Endothelial cell (in vitro differentiated cells): ENCODE measurements at places on chromosomes 3 and 15. TPM values are rescaled to one million over a fixed set of nuclear protein-coding genes. Genes with fewer than 3 reads are reported as not detected.

The UROC1 gene
- total RNA-seq, result not detected

The MKRN2OS gene
- not detected for total RNA-seq

The TNFAIP8L3 gene
- 0.77 TPM for total RNA-seq

The FRMD4B gene
- 102 TPM for total RNA-seq

The KNL1 gene
- total RNA-seq, result 9.5 TPM

The TRANK1 gene
- total RNA-seq, result 2.8 TPM

The IL12A gene
- total RNA-seq, result 0.67 TPM

The NLGN1 gene
- 27.6 TPM for total RNA-seq

The SERPINI2 gene
- not detected for total RNA-seq

The BCL2A1 gene
- 2.1 TPM for total RNA-seq

- DNase-seq, result no peak
Observed at GRCh38 chr15:89015412-89016097, 72.7 kb upstream of the ABHD2 start.

GRCh38 chr15:63449731-63450130 is 54.7 kb upstream of the USP3 start:
- DNase-seq, result no peak

DNA sequence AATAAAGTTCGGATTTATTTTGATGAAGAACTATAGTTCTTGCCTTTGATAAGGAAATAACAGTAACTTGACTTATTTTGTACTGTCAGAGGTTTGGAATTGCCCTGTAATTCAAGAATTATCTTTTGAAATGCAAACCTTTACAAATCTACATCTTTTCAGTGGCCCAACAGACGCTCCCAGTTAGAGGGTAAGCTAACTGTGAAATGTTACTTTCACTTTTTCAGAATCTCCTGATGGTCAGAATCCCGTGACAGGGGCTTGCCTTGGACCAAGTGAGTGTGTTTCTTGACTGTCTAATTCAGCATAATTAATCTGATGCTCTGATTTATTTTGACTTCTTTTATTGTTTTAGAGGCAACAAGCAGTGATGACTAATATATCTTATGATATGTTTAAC is 262.5 kb downstream of the PLOD2 start:
- no peak for DNase-seq

DNA sequence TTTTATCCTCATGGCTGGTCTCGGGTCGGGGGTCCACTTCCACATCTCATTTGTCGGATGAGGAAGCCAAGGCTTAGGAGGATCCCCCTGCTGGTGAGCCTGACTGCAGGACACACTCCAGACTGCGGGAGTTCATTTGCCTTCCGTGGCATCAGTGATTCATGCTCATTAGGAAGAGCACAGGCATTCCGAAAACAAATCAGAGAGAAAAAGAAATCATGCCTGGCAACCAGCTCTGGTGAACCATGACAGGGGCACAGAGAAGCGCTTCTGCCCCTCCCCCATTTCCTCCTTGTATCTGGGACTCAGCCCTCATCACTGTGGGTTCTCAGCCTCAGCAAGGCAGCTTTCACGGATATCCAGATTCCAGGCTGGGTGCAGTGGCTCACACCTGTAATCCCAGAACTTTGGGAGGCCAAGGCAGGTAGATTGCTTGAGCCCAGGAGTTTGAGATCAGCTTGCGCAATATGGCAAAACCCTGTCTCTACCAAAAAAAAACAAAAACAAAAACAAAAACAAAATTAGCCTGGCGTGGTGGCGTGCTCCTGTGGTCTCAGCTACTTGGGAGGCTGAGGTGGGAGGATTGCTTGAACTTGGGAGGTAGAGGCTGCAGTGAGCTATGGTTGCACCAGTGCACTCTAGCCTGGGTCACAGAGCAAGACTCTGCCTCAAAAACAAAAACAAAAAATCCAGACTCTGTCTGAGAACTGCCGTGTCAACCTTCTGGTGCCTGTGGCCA is 28.4 kb downstream of the IRAK2 start:
- DNase-seq, result peak; percentile 18

- DNase-seq, result no peak
Observed at GRCh38 chr3:195441051-195441450, 1.8 kb downstream of the ACAP2 start.

DNA sequence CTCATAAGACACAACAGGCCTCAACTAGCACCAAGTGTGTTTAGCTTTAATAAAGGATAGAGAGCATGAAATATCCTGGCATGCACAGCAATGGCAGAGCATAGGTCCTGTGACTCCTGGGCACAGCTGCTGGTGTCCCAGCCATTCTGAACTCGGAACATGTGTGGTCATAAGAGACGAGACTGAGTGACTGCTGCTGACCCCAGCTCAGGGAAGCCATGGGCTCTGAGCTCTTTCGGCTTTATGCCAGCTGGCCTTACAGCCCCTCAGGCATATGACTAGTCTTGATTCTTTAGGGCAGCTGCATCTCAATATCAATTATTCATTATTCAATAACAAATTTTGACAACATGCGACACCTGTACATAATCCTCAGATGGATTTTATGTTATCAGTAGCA is 62.4 kb upstream of the TOPAZ1 start:
- no peak for DNase-seq

GRCh38 chr3:104106276-104106675 is 1260.4 kb upstream of the ALCAM start:
- DNase-seq, result no peak

- no peak for DNase-seq
Observed at GRCh38 chr3:150447084-150447483, 39.0 kb downstream of the TSC22D2 start.

- DNase-seq, result no peak
Observed at GRCh38 chr3:68802111-68802870, 130.1 kb downstream of the TAFA4 start.

- DNase-seq, result no peak
Observed at GRCh38 chr3:140529096-140529495, 148.8 kb upstream of the TRIM42 start.

DNA sequence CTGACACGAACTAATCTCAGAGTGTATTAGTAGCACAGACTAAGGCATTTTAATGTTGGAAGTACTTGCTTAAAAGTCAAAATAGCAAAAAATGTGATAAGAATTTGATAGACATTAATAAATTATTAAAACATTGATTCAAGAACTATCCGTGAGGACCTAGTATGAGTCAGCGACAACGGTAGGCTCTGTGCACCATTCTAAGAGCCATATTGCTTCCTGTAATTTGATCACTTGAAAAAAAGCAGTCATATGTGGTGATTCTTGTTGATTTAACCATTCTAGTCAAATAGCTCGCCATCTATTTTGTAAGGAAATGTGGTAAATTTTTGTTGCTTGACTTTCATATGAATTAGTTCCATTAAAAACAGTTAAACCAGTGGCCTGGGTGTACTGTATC is 534.9 kb upstream of the ARRDC4 start:
- DNase-seq, result no peak

GRCh38 chr3:2940062-2940461 is 170.1 kb downstream of the IL5RA start:
- DNase-seq, result no peak

DNA sequence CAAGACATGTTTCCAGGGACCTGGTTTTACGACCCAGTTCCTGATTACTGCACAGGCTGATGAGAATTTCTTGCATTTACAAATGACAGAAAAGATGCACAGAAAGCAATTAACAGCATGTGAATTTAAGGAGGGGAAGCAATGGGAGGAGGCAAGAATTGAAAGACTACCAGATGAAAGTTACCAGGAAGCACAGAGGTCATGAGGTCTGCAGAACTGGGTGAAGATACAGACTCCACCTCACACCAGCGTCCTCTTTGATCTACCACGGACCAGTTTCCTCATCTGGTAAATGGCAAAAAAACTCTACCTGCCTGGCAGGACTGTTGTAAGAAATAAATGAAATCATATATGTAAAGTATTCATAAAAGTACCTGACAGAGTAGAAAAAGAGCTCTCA is 266.0 kb downstream of the MAGI1 start:
- DNase-seq, result no peak

DNA sequence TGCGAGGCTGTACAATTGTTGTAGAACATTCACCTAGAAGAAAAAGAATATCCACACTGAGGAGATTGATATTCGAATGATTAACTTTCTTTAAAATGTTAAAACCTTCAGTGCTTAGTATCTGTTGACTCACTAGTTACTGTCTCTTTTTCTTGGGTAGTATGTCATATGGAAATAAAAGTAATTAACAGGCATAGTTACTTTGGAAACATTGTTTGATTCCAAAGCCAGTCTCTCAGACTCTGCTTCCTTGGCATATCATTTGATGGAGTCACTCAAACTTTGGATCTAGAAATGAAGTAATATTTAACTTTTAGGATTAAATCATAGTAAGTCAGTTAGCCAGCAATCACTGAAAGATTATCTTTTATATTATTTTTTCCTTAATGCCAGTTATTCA is 63.4 kb downstream of the MAP2K5 start:
- no peak for DNase-seq

- peak; percentile 19 for DNase-seq
Observed at GRCh38 chr3:53164911-53165310, 3.9 kb downstream of the PRKCD start.

DNA sequence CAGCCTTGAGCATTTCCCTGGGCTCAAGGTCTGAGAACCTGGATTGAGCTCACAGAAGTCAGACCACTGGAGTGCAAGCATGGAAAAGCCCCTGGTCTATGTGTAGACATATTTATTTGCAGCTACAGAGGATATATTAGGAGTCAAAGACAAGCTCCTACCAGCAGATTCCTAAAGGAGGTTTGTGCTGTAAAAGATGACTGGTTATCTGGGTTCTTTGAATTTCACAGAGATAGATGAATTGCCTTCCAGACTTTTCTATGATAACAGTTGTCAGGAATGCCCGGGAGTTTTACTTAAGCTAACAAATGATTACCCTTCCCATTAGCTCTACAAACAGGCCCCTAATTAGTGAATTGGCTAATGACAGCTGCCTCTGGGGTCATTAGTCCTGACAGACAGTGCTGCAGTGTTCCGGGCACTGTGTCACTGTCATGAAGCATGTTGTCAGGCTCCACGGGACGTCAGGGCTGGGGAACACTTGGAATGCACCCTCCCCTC is 48.8 kb upstream of the PLXNA1 start:
- DNase-seq, result no peak

GRCh38 chr3:144552346-144553057 is 580.9 kb downstream of the DIPK2A start:
- DNase-seq, result no peak

DNA sequence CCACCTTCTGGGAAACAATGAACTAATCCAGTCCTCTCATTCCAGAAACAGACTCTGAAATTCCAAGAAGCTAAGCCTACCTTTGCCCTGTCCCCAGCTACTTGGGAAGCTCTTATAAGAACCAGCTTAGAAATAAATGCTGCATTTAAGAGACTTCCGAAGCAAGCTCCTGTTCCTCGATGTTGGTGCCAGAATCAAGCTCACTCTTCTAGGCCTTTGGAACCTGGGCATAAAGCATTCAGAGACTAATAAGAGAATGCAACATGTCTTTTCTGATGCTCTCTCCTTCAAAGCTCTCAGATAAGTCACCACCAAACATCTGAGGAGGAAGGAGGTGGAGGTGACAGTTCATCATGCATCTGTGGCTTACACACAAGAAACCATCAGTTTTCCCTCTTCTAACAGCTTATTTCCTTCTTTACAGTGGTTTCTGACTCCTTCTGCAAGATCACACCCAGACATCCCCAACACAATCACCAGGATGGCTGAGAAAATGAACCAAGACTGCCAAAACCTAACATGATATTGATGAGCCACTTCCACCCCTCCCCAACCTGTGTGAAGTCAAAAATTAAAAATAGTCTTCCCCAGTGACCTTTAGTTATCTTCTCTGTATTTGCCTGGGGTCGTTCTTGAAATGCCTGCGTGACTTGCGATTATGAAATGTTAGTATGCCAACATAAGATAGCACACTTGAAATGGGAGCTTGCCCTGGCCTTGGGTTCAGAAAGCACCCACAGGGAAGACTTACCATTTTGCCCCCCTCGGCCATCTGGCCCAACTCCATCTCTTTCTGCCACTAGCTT is 11.5 kb downstream of the ARHGEF3 start:
- no peak for DNase-seq

- peak; percentile 85 for DNase-seq
Observed at GRCh38 chr3:14508966-14509795, 31.0 kb downstream of the GRIP2 start.

DNA sequence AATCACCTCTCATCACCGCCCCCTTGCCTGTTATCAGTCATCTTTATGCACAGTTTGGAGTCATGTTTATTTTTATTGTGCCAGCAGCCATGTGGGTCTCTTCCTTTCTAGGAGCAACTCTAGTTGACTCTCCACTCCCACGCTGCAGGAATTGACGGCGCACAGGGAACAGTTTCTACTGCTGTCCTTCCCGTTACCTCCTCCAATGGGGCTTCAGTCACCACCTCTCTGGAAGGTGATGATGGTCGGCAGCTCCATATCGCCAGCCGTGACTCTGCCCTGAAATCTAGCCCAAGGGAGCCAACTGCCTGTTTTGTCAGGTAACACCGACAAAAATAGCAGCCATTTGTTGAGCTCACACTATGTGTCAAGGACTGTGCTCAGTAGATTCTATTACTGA is 35.6 kb upstream of the FAM107A start:
- no peak for DNase-seq

- DNase-seq, result no peak
Observed at GRCh38 chr3:85570819-85571218, 612.0 kb downstream of the CADM2 start.

- no peak for DNase-seq
Observed at GRCh38 chr3:125078951-125079674, 23.3 kb upstream of the HEG1 start.

DNA sequence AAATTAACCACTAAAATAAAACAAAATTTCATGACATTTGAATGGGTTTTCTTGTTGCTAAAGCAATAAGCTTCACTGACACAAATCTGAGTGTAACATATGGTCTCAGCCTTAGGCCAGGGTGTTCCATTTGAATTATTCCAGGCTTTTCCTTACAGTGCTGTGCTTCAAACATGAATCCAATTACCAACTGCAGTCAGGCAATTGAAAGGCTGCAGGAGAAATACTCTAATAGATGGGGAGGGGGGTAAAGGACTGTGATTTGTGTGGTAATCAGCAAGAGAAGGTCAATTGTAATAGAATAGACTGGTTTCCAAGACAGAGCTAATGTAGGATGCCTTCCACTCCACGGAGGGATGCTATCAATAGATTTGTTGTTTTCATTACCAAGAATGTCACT is 466.7 kb downstream of the C3orf38 start:
- no peak for DNase-seq

GRCh38 chr15:40238532-40239403 is at the start of gene PAK6:
PAK6 (plus strand) TSS chr15:40239063; CDS start chr15:40264786, 25,723 bp downstream.
- DNase-seq, result peak; percentile 39

DNA sequence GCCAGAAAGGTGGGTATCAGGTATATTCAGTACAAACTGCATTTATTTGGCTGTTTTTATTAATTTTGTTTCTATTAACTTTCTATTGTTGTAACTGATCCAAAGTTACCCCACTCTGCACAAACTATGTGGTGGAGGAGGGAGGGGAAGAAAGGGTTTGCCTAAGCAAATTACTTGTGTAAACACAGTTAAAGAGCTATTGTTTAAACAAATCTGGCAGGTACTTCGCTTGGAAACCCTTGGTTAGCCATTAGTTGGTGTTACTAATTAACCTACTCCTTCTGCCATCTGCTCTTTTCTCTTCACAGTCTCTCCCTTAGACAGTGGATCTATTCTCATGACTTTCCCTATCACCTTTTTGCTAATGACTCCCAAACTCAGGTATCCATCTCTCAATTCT is 328.4 kb upstream of the NECTIN3 start:
- no peak for DNase-seq
